Activated T-helper 1 cell treated with Interleukin-2 at 50 U/mL for 16 hours (primary cell): ENCODE measurements at places on chromosomes 5 and 9.

GRCh38 chr9:91949946-91950664, at the start of gene ROR2:
Gene ROR2 (minus strand): TSS chr9:91950228.
- peak; percentile 14 for DNase-seq

- no peak for DNase-seq
Observed at GRCh38 chr9:109336409-109336808, 15.6 kb upstream of the EPB41L4B start.

GRCh38 chr9:97943308-97943855, 5.4 kb upstream of the HEMGN start:
- DNase-seq, result no peak

- DNase-seq, result no peak
Observed at GRCh38 chr5:76660360-76660759, 37.2 kb upstream of the F2RL2 start.

DNA sequence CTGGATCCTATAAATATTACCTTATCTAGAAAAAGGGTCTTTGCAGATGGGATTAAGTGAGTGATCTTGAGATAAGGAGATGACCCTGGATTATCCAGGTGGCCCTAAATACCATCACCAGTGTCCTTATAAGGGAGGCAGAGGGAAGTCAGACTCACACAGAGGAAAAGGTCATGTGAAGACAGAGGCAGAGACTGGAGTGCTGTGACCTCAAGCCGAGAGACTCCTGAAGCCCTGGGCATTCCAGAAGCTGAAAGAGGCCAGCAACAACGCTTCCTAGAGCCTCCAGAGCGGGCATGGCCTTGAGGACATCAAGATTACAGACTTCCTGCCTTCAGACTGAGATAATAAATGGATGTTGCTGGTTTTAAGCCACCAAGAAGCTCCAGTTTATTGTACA, 118.8 kb downstream of the ATPSCKMT start:
- DNase-seq, result no peak

GRCh38 chr5:76524868-76525267, 98.3 kb downstream of the F2RL2 start:
- DNase-seq, result no peak

GRCh38 chr5:93874080-93874479, 132.7 kb upstream of the POU5F2 start:
- no peak for DNase-seq

DNA sequence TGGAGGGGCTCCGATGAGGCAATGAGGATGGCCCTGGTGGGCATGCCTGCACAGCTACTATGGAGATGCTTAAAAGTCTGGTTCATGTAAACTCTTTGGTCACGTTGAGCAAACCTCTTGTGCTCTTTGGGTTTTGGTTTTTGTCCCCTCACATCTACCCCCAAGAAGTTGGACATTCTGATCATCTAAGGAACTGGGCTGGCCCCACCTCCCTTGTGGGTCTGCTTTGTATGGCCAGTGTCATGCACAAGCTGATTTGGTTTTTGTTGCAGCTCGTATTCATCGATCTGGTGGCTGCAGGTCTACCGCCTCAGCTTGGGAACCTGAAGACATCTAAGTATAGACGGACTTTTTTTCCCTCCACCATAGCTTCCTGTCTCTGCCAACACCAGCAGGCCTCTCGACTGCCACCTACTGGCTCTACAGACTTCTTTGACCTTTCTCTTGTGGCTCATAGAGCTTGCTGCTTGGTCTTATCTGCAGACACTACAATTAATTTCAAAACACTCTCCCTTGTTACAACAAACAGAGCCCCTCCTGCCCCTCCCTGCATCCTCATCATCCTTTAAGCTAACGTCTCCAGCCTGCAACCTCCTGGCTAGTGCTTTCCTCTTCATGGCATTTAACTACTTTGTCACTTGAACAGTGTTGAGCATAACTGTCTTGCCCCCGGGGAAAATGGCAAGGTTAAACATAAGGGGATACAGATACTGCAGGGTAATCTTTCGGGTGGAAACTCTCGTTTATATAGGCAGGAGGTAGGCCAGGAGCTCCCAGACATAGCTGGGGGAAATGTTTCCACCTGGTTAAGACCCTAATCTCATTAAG, 34.5 kb downstream of the TSTD2 start:
- DNase-seq, result peak; percentile 33

DNA sequence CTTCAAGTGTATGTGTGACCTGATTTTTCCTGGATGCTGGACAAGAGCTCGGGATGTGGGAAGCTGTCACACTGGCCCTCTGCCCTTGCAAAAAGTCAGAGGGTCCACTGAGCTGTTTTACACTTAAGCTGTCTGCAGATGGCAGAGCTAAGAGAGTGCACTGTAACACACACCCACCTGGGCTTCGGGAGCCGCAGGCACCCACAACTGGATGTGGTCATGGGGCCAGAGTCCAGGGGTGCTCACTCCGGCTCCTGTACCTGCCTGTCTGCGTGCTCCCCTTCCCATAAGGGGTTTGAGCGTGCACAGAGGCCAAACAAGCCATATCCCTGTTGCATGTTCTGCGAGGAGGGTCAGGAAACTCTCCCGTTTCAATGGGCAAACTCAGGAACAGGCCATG, 82.5 kb downstream of the LRRC70 start:
- no peak for DNase-seq

DNA sequence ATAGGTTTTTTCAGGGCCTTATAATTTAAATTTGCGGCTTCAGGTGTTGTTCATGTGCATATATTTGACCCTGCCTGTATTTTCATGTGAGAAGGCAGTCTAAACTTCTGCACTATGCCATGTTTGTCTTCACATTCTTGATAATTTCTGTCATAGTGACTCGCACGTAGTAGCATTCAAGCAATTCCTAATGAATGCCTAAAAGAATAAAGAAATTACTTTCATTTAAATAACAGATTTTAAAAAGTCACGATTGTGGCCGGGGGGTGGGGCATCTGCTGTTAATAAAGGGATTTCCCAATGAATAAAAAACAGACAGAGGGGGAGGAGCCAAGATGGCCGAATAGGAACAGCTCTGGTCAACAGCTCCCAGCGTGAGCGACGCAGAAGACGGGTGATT, 318.0 kb downstream of the ADAMTS6 start:
- DNase-seq, result no peak

DNA sequence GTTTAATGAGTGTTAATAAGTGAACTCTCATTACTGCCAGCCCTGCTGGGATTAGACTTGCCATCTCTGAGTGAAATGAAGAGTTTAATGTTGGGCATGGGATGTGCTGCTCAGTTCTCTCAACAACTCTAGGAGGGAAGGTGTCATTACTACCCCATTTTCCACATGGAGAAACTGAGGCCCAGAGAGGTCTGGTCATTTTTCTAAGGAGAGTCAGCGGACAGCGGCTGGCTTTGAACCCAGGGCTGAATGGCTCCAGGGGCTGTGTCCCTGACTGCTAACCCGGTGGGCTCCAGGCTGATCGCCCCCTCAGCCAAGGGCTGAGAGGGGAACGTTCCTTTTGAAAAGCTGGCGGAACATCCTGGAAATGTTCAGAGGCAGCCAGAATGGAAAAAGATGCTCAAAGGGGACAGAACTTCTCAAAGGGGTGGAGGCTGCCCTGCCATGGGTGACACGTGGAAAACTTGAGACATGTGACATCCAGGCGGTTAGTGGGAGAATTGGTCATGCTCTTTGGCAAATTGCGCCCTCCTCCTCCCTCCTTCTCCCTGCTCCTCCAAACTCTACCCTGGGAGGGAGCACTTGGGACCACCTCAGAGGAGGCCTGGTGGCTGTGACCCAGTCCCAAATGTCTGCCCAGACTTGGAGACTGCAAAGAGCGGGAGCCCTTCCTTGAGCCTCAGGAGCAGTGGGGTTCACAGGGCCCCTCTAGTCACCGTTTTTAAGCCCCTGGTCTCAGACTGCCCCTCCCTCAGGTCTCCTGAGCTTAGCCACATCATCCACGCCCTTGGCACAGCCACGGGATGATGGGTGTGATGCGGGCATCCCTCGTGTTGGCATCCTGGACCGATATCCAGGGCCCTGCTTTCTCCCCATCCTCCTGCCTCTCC, 28.7 kb downstream of the DNM1 start:
- no peak for DNase-seq

- DNase-seq, result no peak
Observed at GRCh38 chr9:99307851-99308250, 85.8 kb downstream of the SEC61B start.
